Naive thymus-derived CD8-positive, alpha-beta T cell (primary cell): ENCODE measurements at places on chromosomes 5 and 9. TPM values are rescaled to one million over a fixed set of nuclear protein-coding genes. Genes with fewer than 3 reads are reported as not detected.

Gene PCDHGA5
- total RNA-seq: 0.30 TPM

DNA sequence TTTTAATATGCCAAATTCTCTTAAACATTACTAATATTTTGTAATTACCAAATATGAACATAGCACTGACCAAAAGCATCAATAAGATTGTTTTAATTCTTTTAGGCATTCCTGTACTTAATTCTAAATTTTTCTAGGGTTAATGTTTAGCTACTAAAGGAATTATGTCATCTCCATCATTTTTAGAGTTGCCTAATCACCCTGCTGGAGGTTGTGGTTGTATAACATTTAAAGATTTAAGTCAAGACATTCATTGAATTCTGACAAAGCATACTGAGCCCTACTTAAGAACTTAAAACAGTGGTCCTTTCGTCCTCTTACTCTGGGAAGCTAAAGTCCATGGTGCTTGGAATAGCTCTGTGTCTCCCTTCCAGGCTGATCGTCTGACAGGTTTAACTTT, 28.1 kb upstream of the DAB2 start:
- no peak for DNase-seq

DNA sequence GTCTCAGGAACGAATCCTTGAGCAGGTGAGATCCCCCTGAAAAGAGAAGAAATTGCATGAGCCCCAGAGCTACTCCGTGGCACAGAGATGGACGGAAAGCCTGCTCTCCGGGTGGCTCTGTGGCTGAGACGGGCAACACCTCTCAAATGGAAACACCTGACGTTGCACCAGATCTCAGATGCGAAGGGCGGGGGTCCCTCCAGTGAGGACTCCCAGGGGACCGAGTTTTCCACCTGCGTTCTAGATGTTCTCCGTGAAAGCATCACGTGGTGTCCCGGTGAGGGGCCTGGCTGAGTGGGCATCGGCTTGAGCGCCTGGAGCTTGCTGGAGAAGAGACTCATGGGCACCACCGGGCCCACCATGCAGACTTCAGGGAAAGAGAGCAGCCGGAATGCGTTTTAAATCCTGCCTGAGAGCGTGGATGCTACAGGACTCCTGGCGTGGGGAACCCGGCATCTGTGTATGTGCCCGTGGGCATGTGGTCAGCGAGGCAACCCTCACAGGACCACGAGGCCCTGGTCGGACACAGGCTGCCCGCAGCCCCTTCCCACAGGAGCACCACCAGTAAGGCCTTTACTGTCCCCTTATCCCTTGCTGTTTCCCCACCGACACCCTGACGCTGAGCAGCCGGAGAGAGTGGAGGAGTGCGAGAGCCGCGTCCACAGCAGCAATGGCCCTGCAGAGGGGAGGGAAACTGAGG, 378.4 kb upstream of the IRX4 start:
- no peak for DNase-seq

- DNase-seq: no peak
These were observed 154.3 kb downstream of the PALM2AKAP2 start for GRCh38 chr9:109934136-109934856.

DNA sequence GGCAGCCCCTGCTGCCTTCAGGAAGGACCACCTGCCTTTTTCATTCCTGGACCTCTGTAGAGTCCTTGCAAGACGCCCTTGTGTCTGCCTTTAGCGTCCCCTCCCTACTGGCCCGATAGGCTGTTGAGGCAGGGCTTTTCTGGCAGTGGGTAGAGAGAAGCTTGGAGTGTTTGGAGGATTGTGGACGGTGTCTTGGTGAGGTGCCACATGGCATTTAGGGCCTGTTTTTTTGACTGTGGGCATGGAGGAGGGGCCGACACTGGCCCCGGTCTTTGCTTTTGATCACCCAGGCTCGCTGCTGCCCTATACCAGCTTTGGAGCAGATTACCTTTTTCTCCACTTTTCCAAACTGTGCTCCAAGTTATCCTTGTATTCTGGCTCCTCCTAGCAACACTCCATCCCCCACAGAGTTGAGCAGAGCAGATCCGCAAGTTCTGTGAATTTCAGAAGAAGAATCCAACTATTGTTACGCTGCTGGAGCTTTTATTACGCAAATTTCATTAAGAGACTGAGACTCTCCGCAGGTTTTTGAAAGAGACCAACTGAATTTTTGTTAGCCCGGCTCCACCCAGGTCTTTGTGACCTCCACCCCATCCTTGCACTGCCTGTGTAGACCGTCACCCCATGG, 34.8 kb upstream of the PRDM12 start:
- DNase-seq: no peak
